Hematopoietic multipotent progenitor cell treated with erythropoietin and hydrocortisone succinate and interleukin-3 and kit ligand, for 17 days (in vitro differentiated cells): ENCODE measurements at places on chromosomes 11 and 22.

- peak; percentile 70 for DNase-seq
Observed at GRCh38 chr11:87421422-87421821, 383.7 kb downstream of the TMEM135 start.

GRCh38 chr11:19777377-19778102 is 64.9 kb downstream of the NAV2 start:
- DNase-seq = no peak

- DNase-seq = no peak
Observed at GRCh38 chr11:76307396-76307795, 73.5 kb downstream of the THAP12 start.

GRCh38 chr11:119619665-119620064 is 109.3 kb downstream of the NECTIN1 start:
- DNase-seq = no peak

GRCh38 chr22:33652615-33653014 is 267.7 kb downstream of the LARGE1 start:
- DNase-seq = no peak

DNA sequence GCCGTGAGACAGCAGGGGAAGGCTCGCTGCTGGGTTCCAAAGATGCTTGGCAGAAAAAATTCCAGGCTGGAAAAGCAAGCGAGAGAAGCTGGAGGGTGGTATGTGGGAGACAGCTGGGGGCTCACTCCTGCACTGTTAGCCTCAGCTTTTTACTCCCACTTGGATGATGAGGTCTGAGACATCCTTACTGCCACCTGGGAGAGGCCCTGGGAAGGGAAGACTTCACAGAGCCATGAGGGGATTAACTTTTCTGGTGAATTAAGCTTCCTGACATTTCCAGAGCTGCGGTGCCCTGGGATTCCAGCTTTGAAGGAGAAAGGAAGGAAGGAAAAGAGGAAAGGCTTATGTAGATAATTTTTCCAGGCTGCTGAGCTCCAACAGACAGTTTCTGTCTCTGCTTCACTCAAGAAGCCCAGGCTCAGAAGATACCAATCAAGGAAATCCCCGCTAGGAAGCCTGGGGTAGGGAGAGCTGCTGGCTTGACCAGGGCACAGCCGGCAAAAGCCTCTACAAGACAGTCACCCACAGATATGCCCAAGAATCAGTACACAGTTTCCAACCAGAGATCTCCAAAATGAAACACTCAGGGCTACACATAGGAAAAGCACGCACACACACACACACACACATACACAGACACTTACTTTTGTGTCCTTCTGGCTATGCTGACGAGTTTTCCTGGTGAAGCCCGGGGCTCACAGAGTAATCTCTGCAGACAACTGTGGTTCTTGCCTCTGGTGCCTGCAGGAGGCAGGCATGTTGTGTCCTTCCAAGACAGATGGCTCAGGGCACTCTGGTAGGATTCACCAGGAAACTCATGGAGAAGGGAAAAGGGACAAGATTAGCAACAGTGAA is 907 bp downstream of the MCHR1 start:
- no peak for DNase-seq

DNA sequence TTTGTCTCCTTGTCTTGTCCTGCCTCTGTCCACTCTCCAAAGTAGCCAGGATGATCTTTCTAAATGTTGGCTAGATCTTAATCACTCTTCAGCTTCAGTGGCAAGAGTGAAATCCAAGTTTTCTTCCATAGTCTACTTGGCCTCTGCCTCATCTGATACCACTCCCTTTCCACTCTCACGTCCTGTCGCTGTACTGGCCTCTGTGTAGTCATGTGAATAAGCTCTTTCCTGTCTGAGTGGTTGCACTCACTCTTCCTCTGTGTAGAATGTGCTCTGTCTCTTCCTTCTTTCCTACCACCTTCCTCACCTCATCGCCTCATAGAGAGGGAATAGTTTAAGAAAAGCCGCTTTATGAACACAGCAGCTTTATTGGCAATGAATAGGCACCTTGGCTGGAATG is 86.5 kb downstream of the WNT11 start:
- DNase-seq = no peak

DNA sequence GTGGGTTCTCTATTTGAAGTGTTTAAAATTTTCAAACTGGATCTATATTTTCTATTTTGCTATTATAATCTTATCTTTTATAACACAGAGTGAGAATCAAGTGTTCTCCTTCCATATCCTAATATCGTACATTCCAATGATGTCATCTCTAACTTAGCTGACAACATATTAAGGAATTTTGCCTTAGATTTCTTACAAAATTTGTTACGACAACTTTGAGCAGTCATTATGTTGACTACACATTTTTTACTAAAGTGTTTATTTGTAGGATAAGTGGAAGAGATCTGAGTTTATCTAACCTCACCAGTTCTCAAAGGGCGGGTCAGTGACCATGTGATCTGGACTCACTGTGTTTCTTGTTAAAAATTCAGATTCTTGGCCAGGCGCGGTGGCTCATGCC is 12.7 kb downstream of the BTG4 start:
- no peak for DNase-seq

DNA sequence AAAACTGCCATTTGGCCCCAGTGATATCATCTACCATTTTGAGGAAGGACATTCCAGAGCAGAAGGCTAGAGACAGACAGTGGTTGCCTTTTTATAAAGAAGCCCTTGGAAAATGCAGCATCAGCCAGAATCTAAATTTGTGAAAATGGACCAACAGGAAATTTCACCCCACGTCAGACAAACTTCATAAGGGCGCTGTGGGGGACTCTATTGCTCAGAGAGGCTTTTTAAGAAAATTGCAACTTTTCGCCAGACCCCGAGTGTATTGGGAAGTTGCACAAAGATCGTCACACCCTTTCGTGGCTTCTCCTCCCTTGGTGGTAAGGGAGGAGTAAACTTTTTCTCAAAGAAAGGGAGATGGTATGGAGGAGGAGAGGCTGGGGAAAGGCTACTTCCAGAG is 12.3 kb upstream of the ALX4 start:
- DNase-seq = no peak

DNA sequence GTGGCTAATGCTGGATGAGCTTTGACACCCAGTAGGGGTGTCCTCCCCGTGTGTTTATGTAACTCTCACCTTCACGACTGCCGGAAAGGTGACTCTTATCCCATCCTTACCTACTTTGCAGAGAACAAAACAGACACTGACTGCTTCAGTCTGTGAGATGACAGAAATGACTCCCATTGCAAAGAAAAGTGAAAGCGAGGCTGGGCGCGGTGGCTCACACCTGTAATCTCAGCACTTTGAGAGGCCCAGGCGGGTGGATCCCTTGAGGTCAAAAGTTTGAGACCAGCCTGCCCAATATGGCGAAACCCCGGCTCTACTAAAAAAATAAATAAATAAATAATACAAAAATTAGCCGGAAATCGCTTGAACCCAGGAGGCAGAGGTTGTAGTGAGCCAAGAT is 106.4 kb upstream of the ANO1 start:
- no peak for DNase-seq

GRCh38 chr22:42162728-42163489 is 32.3 kb upstream of the CYP2D6 start:
- DNase-seq = no peak

DNA sequence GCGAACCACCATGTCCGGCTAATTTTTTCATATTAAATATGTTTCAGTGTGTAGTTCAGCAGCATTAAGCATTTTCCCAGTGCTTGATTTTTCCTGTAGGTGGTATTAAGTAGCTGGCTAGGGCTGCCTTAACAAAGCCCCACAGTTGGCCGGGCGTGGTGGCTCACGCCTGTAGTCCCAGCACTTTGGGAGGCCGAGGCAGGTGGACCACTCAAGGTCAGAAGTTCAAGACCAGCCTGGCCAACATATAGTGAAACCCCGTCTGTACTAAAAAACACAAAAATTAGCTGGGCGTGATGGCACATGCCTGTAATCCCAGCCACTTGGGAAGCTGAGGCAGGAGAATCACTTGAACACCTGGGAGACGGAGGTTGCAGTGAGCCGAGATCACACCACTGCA is 33.5 kb upstream of the TOLLIP start:
- DNase-seq = no peak

GRCh38 chr11:129803533-129803932 is 12.1 kb upstream of the TMEM45B start:
- no peak for DNase-seq

- DNase-seq = no peak
Observed at GRCh38 chr11:95567685-95568084, 221.9 kb downstream of the FAM76B start.

DNA sequence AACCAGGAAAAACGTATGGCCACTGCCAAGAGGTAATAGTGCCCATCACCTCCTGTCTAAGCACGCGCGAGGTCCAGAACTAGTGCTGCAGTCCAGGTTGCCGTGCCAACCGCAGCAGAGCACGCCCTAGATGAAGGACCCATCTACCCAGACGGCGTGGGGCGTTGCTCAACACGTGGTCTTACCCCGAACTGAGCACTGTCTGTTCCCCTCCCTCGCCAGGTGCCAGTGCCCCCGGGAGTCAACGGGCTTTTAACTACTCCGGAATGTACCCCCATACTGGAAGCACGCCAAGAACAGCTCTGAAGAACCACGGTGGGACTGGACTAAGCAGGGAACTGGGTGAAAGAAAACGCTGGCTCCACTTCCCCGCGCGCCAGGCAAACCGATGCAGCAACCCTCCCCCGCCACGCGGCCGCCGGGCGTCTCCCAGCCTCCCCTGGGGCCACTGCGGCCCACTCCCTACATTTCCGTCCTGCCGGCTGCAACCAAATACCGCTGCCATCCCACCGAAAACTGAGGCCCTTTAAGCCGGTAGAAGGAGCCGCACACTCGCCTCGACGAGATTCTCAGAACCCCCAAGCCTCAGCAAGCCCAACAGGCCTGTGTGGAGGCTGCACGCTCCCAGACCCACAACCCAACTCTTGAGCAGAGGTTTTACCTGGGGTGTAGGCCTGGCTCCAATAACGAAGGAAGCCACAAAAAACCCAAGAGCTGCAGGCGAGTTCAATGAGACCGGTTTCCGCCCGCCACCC is at the start of gene HSPA8:
Gene HSPA8, minus strand, starts transcription at position 734 of the 755 bp plus-strand sequence. CDS start 812 bp downstream, outside the sequence.
- DNase-seq = peak; percentile 85

DNA sequence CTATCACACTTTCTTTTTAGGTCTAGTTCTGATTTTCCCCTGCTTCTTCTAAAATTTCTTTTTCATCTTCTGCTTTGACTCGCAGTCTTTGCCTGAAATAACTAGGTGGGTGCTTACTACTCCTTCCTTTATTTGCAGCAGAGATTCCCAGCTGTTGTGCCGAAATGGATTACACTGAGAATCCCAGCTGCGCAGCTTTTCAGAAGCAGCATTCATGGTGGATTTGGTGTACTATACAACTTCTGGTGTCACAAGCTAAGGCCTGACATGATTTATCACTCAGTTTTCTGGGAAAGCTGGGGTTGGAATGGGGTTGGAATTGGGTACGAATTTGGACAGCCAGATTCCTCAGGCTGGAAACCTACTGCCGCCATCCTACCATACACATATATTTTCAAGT is 6.0 kb upstream of the XKR3 start:
- DNase-seq = no peak

GRCh38 chr11:27717377-27717776 is 17.1 kb upstream of the BDNF start:
- no peak for DNase-seq

DNA sequence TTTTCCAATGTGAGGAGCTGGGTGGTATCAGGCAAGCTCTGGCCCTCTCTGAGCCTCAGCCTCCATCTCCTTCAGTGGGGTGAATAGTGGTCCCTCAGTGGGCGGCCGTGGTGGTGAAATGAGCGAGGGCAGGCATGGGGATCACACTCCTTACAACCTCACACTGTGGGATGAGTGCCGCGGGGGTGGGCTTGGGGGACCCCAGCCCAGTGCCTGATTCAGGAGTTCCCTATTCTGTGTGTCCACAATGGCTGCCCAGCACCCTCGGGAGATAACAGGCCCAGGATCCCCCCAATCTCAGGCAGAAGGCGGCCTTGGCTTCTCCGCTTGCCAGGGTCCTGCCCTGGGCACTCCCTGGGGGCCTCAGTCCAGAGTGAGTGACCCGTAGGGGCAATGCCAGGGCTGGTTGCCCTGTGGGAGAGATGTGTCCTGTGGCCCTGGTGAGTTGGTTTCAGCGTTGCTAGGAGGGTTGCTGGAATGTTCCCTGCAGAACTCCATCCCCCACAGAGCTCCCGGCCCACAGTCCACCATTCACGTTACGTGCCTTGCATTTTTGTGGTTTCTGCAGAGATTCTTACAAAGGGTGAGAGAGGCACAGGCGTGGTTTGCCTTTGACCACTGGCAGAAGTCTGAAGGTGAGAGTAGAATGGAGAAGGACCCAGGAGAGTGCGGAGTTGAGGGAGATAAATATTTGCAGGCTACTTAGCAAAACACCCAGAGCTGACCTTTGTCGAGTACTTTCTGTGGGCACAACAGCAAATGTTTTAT is 2.9 kb downstream of the ALDH3B1 start:
- DNase-seq = no peak

DNA sequence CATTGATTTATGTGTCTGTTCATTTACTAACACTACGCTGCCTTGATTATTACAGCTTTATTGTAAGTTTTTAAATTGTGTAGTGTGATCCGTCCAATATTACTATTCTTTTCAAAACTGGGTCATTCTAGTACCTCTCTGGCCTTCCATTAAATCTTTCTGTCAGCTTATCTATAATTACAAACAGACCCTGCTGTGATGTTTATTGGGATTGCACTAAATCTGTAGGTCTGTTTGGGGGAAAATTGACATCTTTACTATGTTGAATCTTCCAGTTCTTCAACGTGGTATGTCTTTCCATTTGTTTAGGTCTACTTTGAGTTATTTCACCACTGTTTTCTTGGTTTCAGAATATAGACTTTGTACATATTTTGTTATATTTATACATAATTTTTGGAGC is 15.6 kb downstream of the CABIN1 start:
- no peak for DNase-seq

DNA sequence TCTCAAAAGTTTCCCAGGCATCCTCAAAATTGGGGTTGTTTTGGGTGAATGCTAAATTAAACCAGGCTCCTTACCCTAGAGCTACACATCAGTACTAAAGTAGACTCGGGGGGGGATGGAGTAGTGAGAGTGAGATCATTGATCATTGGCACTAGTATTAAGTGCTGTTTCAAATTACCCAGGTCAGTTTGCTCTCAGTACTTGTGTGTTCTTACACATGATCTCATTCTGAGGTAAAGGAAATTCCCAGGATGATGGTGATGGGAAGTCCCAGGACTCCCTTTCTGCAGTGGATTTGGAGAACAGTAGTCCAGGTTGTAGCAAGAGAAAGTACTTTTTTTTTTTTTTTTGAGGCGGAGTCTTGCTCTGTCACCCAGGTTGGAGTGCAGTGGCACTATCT is 12.5 kb downstream of the RBM4 start:
- no peak for DNase-seq
